ENCODE measurements at places on chromosomes 13 and 19.

GRCh38 chr13:43284162-43284561 lies 260.8 kb downstream of the DNAJC15 start:
- no peak for DNase-seq

- DNase-seq = no peak
Measured at GRCh38 chr19:6577476-6578125, 13.3 kb downstream of the CD70 start.

- DNase-seq = no peak
Measured at GRCh38 chr13:99472122-99472440, 29.2 kb upstream of the TM9SF2 start.

DNA sequence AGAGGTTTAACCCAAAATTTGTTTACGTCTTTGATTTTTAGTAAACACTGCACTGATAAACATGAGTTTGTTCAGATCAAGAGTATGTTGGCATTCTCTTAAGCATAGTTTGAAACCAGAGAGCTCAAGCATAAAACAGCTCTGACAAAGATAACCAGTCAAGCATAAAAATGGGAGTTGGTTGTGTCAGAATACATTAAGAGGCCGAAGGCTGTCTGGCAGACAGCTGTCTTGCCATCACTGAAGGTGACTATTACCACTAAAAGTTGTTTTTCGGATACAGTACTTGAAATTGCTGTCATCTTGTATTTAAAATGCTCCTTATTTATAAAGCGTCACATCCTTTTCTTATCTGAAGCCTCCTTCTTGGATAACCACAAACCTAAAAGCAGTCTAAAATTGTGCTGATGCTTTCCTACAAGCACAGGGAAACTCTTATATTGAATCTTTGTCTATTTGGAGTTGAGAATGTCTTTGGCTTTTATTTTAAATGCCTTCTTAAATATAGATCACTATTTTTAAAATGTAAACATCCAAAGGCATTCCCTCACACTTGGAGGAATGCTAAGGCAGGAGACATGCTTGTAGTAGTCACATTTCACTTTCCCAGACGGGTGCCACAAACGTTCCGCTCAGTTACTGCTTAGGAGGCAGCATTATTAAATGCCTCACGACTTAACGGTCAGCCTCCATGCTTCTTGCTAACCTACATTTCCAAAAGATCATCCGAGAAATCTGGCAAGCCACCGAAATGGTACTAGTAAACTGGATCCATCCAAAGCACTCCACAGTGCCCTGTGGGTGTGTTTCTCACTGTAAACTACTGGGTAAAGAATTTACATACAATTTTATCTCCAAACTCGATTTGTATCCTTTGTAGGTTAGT lies 1.5 kb downstream of the SMAD9 start:
- no peak for DNase-seq

DNA sequence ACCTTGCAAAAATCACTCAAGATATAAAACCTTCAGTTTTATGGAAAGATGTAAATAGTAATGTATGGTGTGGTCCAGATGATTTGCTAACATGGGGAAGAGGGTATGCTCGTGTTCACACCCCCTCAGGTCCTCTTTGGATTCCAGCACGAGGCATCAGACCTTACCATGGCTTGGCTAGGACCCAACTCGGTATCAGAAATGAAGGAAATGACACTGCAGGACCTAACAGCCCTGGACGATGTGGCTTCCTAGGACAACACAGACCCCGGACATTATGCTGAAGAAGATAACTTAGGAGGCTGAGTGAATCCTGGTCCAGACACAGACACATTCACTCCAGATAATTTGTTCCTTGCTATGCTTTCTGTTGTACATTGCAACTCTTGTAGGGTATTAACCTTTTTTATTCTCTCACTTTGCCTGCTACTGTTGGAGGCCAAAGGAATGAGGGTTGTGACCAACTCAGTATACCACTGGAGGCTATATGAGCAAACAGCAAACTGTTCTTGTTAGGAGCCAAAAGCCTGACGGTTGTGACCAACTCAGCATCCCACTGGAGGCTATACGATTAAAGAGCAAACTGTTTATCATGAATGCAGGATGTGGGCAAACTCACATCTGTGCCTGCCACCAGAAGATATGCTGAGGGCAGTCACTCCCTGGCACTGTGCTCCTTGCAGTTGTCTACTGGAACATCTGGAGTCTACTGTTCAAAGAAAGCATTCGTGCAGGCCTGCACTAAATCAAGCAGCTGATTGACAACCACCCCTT lies 121.7 kb downstream of the ZNF429 start:
- DNase-seq = no peak

- DNase-seq = peak; percentile 68
Measured at GRCh38 chr19:38655148-38655824, 7.8 kb downstream of the ACTN4 start.

DNA sequence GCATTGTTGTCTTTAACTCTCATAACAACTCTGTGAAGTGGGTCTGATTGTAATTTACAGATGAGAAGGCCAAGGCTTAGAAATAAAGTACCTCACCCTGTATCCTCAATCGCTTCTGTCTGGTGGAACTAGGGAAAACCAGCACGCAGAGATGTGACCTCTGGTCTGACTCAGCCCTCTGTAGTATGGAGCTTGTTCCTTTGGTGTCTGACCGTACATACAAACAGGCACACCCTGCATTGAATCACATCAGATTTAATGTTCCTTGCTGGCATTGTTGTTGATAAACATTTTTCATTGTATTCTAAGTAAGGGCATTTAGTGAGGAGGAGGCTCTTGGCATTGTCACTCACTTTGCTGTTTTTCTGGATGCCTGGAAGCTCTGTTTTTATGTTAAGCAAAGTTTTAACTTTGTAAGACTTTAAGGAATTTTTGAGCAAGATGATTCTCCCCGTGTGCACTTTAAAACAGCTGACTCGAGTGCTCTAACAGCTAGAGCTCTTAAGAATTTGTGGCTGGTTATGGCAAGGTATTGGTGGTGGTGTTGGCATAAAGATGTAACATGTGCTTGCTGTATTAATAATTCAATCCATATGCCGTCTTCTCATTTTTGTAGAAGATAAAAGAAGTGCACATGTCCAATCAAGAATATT lies 89.0 kb upstream of the SPATA13 start:
- no peak for DNase-seq

DNA sequence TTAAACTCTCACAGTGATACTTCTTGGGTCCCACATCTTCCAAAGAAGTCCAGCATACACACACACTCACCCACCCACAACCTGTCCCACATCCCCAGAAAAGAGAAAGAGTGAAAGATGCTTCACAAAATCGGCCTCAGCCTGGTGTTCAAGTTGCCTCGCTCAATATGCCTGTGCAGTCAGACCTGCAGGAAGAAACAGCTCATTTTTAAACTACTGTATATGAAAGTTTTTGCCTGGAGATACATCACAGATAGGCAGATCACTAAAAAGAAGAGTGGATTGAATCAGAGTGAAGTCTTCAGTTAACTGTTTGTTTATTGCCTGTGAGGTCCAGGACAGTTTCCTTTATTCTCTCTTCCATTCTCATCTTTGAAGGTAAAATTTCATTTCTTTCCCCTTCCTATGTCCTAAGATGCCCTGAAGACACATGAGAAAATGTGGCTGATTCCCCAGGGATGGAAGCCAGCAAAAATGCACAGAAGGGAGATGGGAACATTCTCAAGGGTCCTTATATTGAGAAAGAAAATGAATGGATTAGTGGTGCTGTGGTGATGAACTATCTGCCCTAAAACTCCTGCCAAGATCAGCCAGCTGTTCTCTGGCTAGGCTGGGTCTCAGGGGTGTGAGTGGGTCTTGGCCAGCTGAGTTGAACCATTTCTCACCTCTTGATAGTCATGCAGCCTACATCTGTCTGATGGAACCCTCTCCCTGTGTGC lies 259.0 kb downstream of the ITGBL1 start:
- DNase-seq = no peak

GRCh38 chr19:40739030-40739839 lies 11.0 kb downstream of the ACTMAP start:
- no peak for DNase-seq

- DNase-seq = no peak
Measured at GRCh38 chr13:99386495-99386894, 79.3 kb upstream of the GPR183 start.

DNA sequence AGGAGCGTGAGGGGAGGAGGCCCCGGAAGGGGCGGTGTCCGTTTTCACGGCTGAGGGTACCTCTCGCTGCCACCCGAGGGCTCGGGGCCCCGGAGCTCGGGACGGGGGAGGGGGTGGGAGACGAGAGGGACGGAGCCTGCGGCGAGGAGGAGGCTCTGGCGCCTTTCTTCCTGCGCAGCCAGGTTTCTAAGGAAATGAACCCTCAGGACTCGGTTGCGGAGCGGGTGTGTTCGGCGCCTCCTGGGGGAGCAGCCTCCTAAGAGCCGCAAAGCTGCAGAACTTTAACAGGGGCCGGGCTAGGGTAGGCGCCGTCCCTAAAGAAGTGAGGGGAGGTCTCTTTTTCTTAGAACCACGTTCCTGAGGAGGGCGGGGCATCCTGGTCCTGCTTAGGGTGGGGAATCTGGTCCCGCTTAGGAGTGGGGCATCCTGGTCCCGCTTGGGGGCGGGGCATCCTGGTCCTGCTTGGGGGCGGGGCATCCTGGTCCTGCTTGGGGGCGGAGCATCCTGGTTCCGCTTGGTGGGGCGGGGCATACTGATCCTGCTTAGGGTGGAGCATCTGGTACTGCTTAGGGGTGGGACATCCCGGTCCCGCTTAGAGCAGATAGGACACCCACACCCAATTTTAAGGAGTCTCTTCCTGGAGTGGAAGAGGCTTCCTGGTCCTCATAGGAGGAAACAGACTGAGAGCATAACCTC lies 6.2 kb downstream of the SYT5 start:
- peak; percentile 74 for DNase-seq

DNA sequence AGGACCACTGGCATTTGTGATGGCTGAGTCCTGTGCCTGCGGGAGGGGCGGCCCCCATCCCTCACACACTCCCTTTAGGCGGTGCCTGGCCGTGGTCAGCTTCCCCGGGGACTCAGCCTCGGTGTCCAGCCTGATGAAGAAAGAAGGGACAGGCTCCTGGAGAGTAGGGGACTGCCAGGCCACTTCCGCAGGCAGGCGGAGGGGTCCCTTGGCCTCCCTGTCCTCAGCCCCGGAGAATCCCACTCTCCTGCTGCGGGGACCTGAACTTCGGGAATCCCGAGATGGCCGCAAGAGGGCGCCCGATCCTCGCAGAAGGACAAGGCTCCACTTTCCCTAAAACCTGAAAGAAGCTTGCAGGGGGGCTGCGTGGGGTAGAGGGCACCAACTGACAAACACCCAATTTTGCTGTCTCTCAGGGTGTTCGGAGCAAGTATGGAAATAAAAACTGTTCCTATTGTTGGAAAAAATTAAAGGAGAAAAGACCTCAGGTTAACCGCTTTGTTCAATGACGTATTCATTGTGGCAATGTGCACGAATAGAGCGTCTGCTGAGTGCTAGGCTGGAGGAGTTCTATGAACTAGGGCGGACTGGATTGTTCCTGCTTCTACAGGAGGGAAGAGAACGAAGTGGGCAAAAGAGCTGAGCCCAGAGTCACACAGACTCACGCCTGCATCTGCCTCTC lies 297.3 kb downstream of the ZNF536 start:
- peak; percentile 27 for DNase-seq

- peak; percentile 31 for DNase-seq
Measured at GRCh38 chr19:1725100-1726064, 27.9 kb upstream of the ONECUT3 start.

DNA sequence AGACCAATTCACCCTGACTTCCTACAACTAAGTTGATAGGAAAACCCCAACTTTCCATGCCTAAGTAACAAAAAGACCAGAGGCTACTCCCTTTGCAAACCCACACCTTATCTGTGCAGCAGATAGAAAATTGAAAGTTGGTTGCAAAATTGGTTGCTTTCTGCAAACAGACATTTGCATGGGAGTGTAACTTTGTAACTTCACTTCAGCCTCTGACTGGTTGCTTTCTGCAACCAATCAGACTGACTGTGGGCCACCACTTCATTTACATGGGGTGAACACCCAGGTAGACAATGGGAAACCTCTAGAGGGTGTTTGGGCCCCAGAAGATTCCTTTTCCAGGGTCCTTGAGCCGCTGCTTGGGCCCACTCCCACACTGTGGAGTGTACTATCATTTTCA lies 9.8 kb downstream of the TEX30 start:
- no peak for DNase-seq

GRCh38 chr13:76036176-76036575 lies 400.0 kb downstream of the LMO7 start:
- no peak for DNase-seq

DNA sequence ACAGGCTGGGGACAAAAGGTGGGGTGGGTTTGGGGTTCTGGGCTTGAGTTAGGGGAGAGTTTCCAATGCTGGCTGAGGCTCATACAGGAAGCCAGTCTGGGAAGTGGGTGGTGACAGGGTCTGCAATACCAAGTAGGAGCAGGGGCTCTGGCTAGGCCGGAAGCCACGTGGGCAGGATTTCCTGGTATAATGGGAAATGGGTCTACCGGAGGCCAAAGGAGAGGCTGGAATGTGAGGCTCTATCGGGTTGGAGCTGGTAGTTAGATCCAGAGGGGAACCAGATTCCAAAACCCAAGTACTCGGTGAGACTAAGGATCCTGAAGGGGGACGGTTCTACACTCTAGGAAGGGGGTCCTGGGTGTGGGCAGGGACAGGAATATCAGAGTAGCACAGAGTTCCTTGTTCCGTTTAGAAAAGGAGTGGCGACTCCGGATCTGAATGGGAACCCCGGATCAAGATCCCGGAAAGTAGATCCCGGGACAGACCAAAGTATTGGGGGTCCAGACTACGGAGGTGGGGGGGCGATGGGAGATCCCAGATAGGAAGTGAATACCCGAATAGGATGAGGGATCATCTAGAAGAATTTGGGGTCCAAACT lies 802 bp downstream of the CDC37 start:
- DNase-seq = no peak

DNA sequence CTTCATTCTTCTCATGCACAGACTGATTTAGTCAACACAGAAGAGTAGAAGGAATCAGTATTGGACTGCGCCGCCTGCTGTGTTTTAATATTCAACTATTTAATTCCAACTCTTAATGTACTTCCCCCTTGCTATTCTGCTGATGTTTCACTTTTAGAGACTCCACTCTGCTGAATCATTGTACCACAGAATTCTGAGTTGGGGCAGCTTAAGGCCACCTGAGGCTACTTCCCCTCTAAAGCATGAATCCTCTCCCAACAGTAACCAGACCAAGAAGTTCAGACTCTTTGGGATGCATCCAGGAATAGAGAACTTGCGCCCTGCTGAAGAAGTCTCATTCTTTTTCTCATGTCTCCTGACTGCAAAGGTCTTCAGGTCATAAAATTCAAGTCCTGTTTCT lies 708.8 kb downstream of the UQCRFS1 start:
- DNase-seq = no peak

- DNase-seq = no peak
Measured at GRCh38 chr19:51780270-51780669, 14.7 kb upstream of the FPR3 start.

GRCh38 chr19:18646535-18647370 lies 9.9 kb downstream of the KLHL26 start:
- DNase-seq = no peak

GRCh38 chr13:46086985-46087384 lies 17.8 kb downstream of the CPB2 start:
- DNase-seq = no peak

GRCh38 chr13:78826936-78827335 lies 168.0 kb upstream of the OBI1 start:
- no peak for DNase-seq

Data from stimulated activated effector memory CD8-positive, alpha-beta T cell treated with anti-CD3 and anti-CD28 coated beads, Interleukin-12 subunit alpha, Interleukin-12 subunit beta, amount 100 ng/mL, for 72 hours (primary cell).